ENCODE measurements at places on chromosomes 6 and 20. TPM values are rescaled to one million over a fixed set of nuclear protein-coding genes. Genes with fewer than 3 reads are reported as not detected.

DNA sequence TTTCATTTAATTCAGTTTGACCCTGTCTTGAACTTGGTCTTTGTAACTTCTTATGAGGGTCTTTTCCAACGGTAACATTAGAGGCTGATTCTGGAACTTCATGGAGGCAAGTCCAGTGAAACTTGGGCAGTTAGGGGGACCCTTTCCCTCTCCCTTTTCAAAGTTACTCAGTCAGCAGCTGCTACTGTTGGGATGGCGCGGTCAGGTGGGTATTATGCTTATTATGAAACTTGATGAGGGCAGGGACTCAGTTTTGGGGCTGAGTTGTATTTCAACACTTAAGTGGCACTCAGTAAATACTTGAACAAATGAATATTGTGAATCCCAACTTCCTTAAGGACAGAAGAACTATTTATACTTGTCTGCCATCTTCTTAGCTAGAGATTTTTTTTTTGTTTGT lies 20.8 kb downstream of the TOP1 start:
- DNase-seq = no peak

DNA sequence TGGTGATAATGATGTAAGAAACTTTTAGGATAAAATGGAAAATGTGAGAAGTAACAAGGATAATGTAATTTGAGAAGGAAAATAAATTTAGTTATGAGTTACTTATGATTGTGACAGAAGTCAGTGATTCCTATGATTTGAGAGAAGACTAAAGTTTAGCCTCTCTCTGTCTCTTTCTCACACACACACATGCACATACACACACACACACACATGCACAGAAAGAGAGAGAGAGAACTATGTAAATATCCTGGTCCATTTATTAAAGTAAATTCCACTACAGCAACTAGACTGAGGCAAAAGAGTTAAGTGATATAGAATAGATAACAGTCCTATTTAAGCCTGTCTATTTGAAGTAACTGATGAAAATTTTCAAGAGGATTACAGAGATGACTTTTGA lies 375.2 kb downstream of the CD109 start:
- DNase-seq = no peak

DNA sequence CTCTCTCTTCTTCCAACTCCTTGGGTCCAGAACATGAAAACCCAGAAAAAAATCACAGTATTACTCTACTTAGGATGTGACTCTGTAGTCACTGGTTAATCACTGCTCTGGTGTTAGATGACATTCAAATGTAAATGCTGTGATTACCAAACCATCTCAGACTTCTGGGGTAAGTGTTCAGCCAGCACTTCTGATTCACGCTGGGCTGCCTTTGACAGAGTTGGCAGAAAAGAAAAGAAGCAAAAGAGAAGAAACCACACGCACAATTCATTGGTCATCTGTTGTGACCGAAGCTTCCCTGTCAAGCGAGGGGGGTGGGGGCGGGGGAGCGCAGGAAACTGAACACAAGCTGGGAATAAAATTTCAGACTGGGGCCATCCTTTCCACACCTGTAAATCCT lies 82.7 kb downstream of the PSMG4 start:
- DNase-seq = no peak

DNA sequence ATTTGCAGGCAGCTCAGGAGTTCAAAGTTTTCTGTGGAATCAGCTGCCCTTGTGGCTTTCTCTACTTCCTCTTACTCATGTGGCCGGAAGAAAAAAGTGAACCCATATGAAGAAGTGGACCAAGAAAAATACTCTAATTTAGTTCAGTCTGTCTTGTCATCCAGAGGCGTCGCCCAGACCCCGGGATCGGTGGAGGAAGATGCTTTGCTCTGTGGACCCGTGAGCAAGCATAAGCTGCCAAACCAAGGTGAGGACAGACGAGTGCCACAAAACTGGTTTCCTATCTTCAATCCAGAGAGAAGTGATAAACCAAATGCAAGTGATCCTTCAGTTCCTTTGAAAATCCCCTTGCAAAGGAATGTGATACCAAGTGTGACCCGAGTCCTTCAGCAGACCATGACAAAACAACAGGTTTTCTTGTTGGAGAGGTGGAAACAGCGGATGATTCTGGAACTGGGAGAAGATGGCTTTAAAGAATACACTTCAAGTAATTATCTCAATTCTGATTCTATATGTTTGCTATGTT lies 1.1 kb downstream of the MGME1 start:
- peak; percentile 47 for DNase-seq

- DNase-seq = no peak
Measured at GRCh38 chr20:11193241-11193640, 519.4 kb upstream of the JAG1 start.

DNA sequence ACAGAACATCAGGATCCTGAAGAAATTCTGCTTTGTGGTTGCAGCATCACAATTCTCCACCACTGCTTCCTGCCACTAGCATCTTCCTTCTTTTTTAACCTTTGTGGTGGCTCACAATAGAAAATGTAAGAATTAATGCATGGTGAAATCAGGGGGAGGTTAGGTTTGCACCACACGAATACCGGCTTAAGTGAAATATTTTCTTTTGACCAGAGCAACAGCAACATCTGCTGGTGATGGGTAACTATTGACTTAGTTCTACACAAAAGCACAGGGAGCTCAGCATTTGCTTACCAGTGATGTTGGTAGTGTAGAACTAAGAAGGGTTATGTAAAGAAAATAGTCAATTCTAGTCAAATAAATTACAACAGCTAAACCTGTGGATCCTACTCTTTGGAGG lies 280.5 kb downstream of the SYNE1 start:
- no peak for DNase-seq

DNA sequence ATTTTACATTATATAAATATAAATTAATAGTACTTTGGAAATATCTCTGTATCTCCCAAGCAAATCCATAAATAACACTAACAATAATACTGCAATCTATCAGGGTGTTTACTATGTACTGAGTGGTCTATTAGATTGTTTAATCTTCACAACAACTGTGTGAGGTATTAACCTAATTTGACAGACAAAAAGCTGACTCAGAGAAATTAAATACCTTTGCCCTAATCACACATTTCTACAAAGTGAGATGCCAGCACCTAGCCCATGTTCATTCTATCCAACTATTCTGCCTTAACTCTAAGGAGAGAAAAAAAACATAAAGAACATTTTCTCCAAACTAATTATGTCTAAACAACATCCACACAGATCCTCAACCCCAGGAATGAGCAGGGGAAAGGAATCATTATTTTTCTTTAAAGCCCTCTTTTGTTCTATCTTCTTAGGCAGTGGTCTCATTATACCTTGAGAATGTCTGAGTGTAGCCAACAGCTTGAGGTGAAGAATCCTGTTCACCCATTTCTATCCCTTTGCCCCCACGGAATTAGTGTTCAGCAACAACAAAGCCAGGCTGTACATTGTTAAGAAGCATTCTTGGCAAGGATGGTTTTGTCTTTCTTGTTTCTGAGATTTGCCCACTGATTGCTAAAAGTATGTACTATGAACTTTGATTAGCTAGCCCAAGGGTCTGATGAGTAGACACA lies 42.7 kb downstream of the PRL start:
- no peak for DNase-seq

DNA sequence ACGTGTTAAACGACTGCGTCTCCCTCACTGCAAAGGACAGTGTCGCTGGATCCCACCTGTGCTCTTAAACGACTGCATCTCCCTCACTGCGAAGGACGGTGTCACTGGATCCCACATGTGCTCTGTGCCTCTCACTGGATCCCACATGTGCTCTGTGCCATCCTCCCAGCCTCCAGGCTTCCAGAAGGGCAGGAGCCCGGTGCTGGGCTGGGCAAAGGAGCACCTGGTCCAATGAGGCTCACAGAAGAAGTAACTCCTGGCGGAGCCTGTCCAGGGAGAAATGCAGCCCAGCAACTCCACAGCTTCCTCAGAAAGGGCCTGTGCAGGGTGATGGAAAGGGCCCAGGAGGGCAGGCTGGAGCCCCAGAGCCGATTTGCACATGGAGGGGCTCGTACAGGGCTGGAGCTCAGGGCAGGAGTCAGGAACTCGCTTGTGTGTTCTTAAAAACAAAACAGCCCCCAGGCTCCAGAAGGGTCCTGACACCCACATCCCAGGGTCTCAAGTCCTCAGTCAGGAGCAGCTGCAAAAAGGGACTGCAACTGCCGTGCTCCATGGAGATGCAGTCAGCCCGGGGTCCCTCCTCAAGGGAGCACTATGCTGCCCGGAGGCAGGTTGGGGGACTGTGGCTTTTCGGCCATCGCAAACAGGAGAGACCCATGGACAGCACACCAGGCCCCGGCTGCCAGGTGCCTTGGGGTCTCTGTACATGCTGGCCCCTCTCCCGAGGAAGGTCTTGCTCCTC lies 52.7 kb downstream of the DLL1 start:
- peak; percentile 14 for DNase-seq

DNA sequence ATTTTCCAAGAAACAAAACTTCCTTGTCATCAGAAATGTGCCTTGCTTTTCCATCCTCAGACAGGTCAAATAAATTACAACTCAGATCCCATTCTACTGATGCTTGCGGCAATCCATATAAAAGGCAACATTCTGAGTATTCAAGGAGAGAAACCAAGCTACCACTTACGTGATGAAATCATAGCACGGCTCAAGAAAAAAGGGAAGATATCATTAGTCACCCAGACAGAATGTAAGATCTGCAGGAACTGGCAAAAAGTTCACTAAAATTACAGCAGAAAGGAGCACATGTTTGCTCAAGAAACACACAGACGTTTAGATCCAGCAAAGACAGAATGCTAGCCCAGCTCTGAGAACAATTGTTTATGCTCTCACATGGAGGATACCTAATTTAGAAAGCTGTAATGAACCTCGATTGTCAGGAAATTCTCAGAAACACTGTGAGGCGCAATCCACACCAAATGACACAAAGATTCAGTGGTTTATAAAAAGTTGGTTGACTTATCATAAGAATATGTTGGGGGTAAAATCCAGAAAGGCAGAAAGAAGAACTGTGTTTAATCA lies 304.2 kb downstream of the ADGRG6 start:
- DNase-seq = no peak

DNA sequence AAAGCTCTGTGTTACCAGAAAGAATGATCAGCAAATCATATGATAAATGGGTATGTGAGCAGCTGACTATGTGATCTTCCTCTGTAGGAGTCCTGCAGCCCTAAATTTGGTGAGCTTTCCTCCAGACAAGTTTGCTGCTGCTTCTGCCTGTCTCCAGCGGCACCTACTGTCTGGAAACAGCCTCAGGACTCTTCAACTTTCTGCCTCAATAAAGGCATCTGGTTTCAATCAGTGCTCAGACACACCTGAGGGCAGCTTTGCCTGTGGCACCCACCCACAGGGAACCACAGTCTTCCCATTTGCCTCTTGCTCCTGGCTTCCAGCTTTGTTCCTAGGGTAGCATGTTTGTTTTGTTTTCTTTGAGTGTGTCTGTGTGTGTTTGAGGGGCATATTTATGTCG lies 727.9 kb upstream of the MAN1A1 start:
- DNase-seq = no peak

- DNase-seq = peak; percentile 34
Measured at GRCh38 chr20:22984606-22985005, 50.5 kb upstream of the SSTR4 start.

DNA sequence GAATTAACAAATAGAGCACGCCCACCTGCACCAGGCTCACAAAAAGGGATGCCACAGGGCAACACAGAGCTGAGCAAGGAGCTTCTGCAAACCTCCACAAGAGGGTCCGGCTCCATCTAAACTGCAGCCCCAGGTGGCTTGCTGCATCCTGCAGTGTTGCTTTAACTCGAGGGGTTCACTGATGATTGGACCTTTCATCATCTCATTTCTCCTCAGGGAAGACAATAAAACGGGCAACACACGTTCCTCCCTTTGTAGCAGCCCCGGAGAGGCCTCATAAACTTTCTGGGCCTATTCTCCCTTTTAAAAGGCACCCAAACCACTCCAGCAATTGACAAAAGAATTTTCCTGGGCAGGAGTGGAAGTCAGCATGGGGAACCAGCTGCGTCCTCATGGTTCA lies 161.5 kb upstream of the CDH4 start:
- DNase-seq = no peak

DNA sequence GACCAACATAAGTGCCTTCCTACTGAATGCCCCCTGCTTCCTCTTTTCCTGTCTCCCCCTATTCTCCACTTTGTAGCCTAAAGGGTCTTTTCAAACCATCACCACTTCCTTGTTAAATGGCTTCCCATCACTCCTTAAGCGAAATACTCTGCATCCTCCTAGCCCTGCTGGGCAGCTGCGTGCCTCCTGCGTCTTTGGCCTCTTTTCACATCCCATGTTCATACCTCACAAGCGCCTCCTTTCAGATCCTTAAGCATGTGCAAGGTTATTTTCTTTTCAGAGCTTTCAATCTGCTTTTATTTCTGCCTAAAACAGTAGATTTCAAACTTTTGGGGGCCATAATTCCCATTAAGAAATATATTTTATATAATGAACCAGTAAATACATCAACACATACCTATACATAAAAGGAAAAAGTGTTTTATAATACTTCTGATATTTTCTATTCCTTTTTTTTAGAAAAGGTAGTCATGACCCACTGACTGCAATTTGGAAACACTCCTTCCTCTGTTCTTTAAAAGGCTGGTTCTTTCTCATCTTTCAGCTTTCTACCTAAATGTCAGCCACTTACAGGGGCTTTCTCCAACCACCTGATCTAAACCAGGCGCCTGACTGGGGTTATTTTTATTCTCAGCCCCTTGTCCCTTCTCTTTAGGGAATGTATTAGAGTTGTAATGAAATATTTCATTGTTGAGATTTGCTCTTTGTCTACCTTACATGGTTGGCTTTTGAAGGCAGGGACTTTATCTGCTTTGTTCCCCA lies 84.1 kb downstream of the PRDM1 start:
- DNase-seq = no peak

DNA sequence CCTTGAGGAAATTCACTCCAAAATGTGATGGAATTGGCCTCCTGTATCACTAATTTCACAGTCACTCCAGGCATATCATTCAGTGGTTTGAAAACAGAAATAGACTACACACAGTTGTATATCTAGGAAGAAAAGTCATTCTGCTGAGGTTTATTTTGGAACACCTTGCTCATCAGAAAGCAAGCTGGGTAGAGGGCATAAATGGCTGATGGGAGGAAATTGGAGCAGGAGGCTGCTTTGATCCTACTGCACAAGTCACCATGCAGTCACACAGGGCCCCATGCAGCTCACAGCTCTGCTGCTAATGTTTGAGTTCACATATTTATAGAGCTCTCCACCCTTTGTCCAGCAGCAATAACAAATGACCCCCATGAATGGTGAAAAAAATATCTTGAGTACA lies 12.3 kb downstream of the NHLRC1 start:
- DNase-seq = no peak

GRCh38 chr20:50980071-50980681 lies 21.6 kb downstream of the MOCS3 start:
- DNase-seq = no peak

- DNase-seq = no peak
Measured at GRCh38 chr6:133553652-133554051, 312.5 kb downstream of the EYA4 start.

The C6orf52 gene
- not detected for total RNA-seq

The NRSN1 gene
- total RNA-seq = not detected

The RSPH3 gene
- 12.1 TPM for total RNA-seq

The LGSN gene
- total RNA-seq = not detected

The ANKEF1 gene
- total RNA-seq = 1.3 TPM

The ID4 gene
- 3.0 TPM for total RNA-seq

The DEFB132 gene
- total RNA-seq = not detected

The HCK gene
- 4.4 TPM for total RNA-seq

The CALHM4 gene
- total RNA-seq = 0.32 TPM

The HS3ST5 gene
- not detected for total RNA-seq

The RBBP8NL gene
- not detected for total RNA-seq

All from left ventricle myocardium superior (tissue), 1 donor.